Left kidney (tissue), 8 donors: ENCODE measurements at places on chromosomes 5 and 9. TPM values are rescaled to one million over a fixed set of nuclear protein-coding genes. Genes with fewer than 3 reads are reported as not detected.

The SQSTM1 gene
- 82.5 TPM for polyA plus RNA-seq

The FCN1 gene
- polyA plus RNA-seq, result 0.83 TPM

The CACNA1B gene
- polyA plus RNA-seq, result 0.52 TPM

The NR5A1 gene
- polyA plus RNA-seq, result not detected

GRCh38 chr9:114410910-114411309 lies 23.1 kb upstream of the AKNA start:
- no peak for DNase-seq

DNA sequence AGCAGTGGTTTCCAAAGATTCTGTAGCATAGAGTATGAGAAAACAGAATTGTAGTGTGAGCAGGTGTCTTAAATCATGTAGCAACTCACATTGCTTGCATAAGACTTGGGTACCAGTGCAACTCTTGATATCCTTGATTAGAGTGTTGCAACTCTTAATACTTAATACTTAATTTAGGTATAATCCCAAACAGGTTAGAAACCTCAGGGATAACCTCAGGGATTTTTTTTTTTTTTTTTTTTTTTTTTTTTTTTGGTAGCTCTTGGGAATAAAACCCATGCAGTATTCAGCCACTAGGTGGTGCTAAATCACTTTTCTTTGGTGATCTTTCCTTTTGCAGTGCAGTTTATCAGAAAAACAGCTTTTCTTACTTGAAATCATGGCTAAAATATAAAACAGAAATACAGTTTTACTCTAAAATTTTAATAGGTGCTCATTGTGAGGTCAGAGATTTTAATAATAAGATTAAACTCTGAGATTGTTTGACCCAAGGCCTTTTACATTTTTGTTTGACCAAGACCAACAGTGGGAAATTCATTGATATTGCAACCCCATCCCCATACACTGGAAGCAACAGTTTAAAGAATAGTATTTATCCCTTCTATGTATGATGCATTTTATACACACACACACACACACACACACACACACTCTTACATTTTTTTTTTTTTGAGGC lies 55.3 kb downstream of the ERAP1 start:
- peak; percentile 75 for DNase-seq

GRCh38 chr5:129063483-129064113 lies 31.0 kb upstream of the ISOC1 start:
- DNase-seq, result no peak

GRCh38 chr5:103600086-103600485 lies 37.5 kb upstream of the NUDT12 start:
- DNase-seq, result no peak

GRCh38 chr9:71767776-71768321 lies 464 bp downstream of the CEMIP2 start:
- DNase-seq, result no peak

DNA sequence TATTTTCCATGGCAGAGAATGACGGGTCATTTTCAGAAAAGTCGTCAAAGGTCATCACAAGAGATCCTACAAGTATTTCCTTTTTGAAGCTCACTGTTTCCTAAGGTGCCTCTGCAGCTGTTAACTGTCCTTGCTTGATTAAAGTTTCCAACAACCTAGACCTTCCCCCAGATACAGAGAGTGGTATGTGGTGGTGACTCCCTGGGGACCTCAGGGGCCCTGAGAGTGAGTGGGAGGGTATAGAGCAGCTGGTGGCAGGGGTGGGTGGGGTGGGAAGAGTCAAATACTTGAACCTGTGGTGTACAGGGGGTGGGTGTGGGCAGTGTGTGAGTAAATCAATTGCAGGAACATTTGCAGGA lies 1.6 kb upstream of the CD72 start:
- DNase-seq, result no peak

DNA sequence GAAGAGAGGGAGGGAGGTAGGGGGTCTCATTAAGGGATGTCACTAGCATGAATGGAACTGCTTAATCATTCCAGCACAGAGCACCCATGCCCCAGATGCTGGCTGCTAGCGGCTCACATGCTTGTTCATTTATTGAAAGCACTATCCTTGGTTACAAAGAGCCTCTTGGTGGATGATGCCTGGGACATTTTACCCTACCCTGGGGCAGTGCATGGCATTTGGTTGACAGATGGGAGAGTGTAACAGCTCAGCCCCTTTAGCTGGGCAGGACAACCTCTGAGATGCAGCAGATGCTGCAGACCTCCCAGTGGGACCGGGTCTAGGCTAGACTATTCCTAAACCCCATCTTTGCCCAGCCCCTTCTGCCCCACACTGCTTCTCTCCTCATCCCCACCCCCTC lies 46.9 kb upstream of the TCERG1 start:
- no peak for DNase-seq

- DNase-seq, result peak; percentile 88
These were observed 69.3 kb downstream of the OLFM1 start for GRCh38 chr9:135156525-135157510.

DNA sequence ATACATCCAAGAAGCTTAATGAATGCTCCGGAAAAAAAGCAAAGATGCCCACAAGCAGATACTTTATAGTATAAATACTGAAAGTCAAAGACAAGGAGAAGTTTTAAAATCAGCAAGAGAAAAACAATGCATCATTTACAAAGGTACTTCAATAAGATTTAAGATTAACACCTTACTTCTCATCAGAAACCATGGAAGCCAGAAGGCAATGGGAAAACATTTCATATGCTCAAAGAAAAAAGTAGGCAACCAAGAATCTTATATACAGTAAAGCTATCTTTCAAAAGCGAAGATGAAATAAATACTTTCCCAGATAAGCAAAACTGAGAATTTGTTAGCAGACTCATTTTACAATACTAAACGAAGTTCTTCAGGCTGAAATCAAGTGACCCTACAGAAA lies 51.1 kb downstream of the ABHD17B start:
- DNase-seq, result no peak
